ENCODE measurements at places on chromosomes 6 and 20.

GRCh38 chr6:138145402-138145801 is 16.3 kb upstream of the ARFGEF3 start:
- H3K4me1 ChIP-seq: no peaks in the 10 kb centered on the region
- H3K4me3 ChIP-seq: no peak overlapping the region
- H3K27ac ChIP-seq: no peak overlapping the region

GRCh38 chr6:44494011-44494501 is 106.5 kb downstream of the CDC5L start:
- H3K27me3 ChIP-seq: peaks cover 4% of the 10 kb centered on the region
- no peak overlapping the region for H3K4me3 ChIP-seq
- no peaks in the 10 kb centered on the region for H3K4me1 ChIP-seq
- no peak overlapping the region for H3K27ac ChIP-seq

- no peak for DNase-seq
- H3K27ac ChIP-seq: no peak overlapping the region
- H3K4me3 ChIP-seq: no peak overlapping the region
- peaks cover 4% of the 10 kb centered on the region for H3K27me3 ChIP-seq
- no peaks in the 10 kb centered on the region for H3K4me1 ChIP-seq
Measured at GRCh38 chr20:60822699-60823607, 429.1 kb upstream of the CDH4 start.

DNA sequence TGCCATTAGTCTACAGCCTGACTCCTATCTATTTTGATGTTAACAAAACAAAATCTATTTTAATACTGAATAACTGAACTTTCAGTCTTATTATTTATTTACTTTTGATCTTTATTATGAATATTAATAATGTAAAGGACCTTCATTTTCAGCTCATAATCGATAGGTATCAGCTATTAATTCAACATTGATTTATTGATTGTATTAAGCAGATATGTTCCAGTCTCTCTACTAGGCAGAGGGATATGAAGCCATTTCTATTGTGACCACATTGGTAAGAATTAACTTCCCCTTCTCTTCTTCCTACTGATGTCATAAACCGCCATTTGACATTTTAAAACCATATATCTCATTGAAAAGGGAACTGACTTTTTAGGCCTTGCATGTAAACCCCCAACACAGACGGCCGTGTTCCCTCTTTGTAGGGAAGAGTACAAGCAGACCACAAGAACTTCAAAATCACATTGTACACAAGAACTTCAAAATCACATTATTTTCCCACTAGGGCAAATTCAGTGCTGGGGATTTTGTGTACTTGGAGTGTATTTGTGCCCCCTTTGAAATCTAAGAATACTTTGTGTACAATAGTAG is 69.5 kb upstream of the FABP7 start:
- no peak for DNase-seq
- H3K36me3 ChIP-seq: no peaks in the 10 kb centered on the region
- peaks cover 22% of the 10 kb centered on the region for H3K4me1 ChIP-seq
- no peak overlapping the region for H3K4me3 ChIP-seq

DNA sequence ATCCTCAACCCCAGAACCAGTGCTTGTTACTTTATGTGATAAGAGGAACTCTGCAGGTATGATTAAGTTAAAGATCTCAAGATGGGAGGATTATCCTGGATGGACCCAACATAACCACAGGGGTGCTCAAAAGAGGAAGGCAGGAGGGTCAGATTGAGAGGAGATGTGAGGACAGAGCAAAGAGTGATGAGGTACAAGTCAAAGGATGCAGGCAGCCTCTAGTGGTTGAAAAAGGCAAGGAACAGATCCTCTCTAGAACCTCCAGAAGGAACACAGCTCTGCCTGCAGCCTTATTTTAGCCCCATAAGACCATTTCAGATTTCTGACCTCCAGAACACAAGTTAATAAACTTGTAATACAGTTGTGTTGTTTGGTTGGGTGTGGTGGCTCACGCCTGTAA is 41.2 kb downstream of the PDSS2 start:
- peaks cover 2% of the 10 kb centered on the region for H3K36me3 ChIP-seq
- no peaks in the 10 kb centered on the region for H3K4me1 ChIP-seq
- no peak for DNase-seq
- no peak overlapping the region for H3K4me3 ChIP-seq
- no peak overlapping the region for H3K27ac ChIP-seq

GRCh38 chr6:165733489-165733791 is 70.4 kb upstream of the PDE10A start:
- no peaks in the 10 kb centered on the region for H3K36me3 ChIP-seq
- no peaks in the 10 kb centered on the region for H3K27me3 ChIP-seq
- H3K4me3 ChIP-seq: no peak overlapping the region
- no peak for DNase-seq
- no peak overlapping the region for H3K27ac ChIP-seq
